ENCODE measurements at places on chromosomes 13 and 19. TPM values are rescaled to one million over a fixed set of nuclear protein-coding genes. Genes with fewer than 3 reads are reported as not detected.

Gene ZNF575
- total RNA-seq, result 2.3 TPM

Gene PAN3
- 34.3 TPM for total RNA-seq

Gene ADGRE2
- 17.0 TPM for total RNA-seq

Gene HIPK4
- total RNA-seq, result 0.64 TPM

Gene APC2
- 0.20 TPM for total RNA-seq

Gene PHLDB3
- 9.1 TPM for total RNA-seq

Gene KLK7
- total RNA-seq, result 0.41 TPM

Gene SULT2A1
- total RNA-seq, result not detected

Gene ZNF790
- 5.7 TPM for total RNA-seq

Gene OBI1
- 9.3 TPM for total RNA-seq

Gene ANGPTL8
- not detected for total RNA-seq

Gene SHC2
- total RNA-seq, result 37.8 TPM

Gene WDR83
- total RNA-seq, result 10.9 TPM

Gene ZNF677
- total RNA-seq, result 16.2 TPM

Gene CYP4F2
- not detected for total RNA-seq

Gene ZNF793
- total RNA-seq, result 4.2 TPM

Gene KLHL1
- not detected for total RNA-seq

Gene NANOS2
- total RNA-seq, result not detected

Gene NKG7
- 25.1 TPM for total RNA-seq

Gene PALM
- total RNA-seq, result 56.9 TPM

Gene COL5A3
- total RNA-seq, result 9.6 TPM

Gene TTC9B
- not detected for total RNA-seq

Gene DHDH
- total RNA-seq, result 3.0 TPM

Gene PCDH8
- total RNA-seq, result not detected

Gene PNMA8B
- total RNA-seq, result 1.9 TPM

Gene MBD3
- 78.7 TPM for total RNA-seq

Gene CYP2B6
- 1.9 TPM for total RNA-seq

Gene WASF3
- total RNA-seq, result 27.9 TPM

Gene ALKBH6
- total RNA-seq, result 18.7 TPM

Gene CHST8
- total RNA-seq, result 0.64 TPM

Gene GYS1
- total RNA-seq, result 35.1 TPM

Gene TEX101
- total RNA-seq, result not detected

Gene COL4A2
- total RNA-seq, result 273 TPM

Gene TSEN34
- total RNA-seq, result 34.7 TPM

Gene FPR3
- 41.0 TPM for total RNA-seq

Gene RNF113B
- total RNA-seq, result not detected

Gene IFI30
- 554 TPM for total RNA-seq

Gene RASGRP4
- total RNA-seq, result 7.6 TPM

Gene GPR32
- not detected for total RNA-seq

Gene WDR62
- 0.93 TPM for total RNA-seq

Gene PCDH17
- total RNA-seq, result 65.4 TPM

Gene DIRAS1
- 1.8 TPM for total RNA-seq

Gene LACC1
- total RNA-seq, result 10.3 TPM

Gene ZNF177
- 3.3 TPM for total RNA-seq

Gene MISP3
- 6.7 TPM for total RNA-seq

Gene INSL3
- total RNA-seq, result not detected

Gene CYP2A6
- not detected for total RNA-seq

Gene ZNF574
- 13.6 TPM for total RNA-seq

Gene CPT1C
- 6.1 TPM for total RNA-seq

Gene ZNF135
- 4.1 TPM for total RNA-seq

Gene CD70
- total RNA-seq, result 1.7 TPM

Gene LYPD5
- total RNA-seq, result 3.6 TPM

Gene CASP14
- not detected for total RNA-seq

Gene KL
- total RNA-seq, result 12.5 TPM

Gene VSIG10L
- 2.1 TPM for total RNA-seq

All from upper lobe of right lung (tissue), 1 donor.